ENCODE measurements at places on chromosomes 3 and 15.

- DNase-seq: no peak
These were observed 29.5 kb downstream of the TKT start for GRCh38 chr3:53226142-53226840.

GRCh38 chr3:195012571-195012970, 258.4 kb downstream of the XXYLT1 start:
- DNase-seq: no peak

GRCh38 chr3:14188041-14188754, 9.6 kb downstream of the LSM3 start:
- DNase-seq: no peak

GRCh38 chr15:80819001-80819400, 39.8 kb downstream of the CEMIP start:
- no peak for DNase-seq
